Brain (organoid and tissue), 16 donors: ENCODE measurements at places on chromosomes 2 and 18. TPM values are rescaled to one million over a fixed set of nuclear protein-coding genes. Genes with fewer than 3 reads are reported as not detected.
A peak's percentile ranks its signal among the peaks of the same experiment; 100 is the strongest.

RBFA gene
- 15.8 TPM for polyA plus RNA-seq

REG3A gene
- not detected for polyA plus RNA-seq

MROH2A gene
- not detected for polyA plus RNA-seq

- no peak for DNase-seq
Measured at GRCh38 chr18:6994771-6995430, 122.7 kb downstream of the LAMA1 start.

DNA sequence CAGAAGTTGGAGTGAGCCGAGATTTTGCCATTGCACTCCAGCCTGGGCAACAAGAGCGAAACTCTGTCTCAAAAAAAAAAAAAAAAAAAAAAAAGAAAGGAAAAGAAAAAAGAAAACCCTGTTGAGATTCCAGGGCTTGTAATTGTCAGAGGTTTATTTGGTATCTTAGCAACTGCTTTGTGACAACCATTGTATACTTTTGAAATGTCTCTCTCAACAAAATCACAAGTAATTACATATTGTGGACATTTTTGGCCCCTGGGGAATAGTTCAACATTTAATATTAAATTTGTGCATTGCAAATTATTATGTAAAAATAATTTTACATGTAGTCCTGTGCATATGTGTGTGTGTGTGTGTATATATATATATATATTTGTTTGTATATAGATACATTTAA is 270.8 kb downstream of the GALNT13 start:
- DNase-seq: peak; percentile 19

DNA sequence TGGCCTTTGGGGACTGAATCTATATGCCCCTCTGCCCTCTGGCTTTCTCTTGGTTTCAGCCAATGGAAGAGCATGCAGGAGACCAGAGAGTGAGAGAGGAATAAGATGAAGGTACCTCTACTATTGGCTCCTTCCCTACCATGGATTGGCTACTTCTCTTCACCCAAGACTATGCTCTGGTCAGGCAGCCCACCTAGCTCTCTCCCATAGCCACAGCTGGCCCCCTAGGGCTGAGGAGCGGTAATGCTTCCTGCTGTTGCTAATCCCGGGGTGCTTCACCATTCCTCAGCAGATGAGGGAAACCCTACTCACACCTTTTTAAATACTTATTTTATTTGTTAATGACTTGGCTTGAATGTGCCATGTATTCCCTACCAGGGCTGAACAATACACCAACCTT is 142.4 kb downstream of the MREG start:
- DNase-seq: no peak

DNA sequence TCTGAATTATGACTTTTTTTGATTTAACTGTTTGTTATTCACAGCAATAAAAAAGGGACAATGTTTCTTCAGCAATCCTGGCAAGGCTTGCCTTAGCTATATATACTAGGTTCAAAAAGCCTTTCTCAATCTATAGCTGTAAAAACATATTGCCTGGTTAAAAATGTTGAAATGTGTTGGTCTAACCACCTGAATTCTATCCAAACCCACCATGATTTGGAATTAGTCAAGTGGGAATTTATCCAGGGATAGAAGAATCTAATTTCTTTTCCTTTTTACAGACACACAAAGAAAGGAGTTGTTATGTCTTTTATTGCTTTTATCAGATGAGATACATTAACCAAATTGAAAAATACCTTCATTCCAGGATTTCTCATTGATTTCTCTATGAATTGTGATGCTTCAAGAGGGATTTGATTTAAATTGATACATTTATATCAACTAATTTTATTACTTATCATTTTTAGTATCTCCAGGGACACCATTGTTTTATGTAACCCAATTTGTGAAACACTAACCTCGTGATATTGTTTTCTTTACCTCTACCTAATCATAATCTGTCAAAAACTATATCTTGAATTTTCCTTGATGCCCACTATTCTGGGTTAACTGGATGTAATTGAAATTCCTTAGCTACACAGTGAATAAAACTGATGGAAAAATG is 88.1 kb downstream of the LRP1B start:
- DNase-seq: no peak

- no peak for DNase-seq
Measured at GRCh38 chr2:2660789-2661355, 329.8 kb upstream of the MYT1L start.
